ENCODE measurements at places on chromosomes 3 and 15.

DNA sequence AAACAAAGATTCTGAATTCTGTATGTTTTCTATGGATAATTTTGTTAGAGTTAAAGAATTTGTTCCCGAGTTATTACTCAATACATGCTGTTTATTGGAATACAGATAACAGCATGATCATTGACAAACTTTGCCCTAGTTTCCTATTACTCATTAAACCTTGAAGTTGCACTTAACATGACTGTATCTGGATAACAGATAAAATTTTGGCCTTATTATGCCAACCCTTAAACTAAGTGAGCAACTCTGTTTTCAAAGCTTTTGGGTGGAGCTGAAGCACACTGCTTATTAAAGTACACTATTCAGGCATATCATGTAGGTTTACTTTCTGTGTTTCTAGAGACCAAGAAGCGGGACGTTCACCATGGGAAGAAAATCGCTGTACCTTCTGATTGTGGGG is at the start of gene AADAC:
Gene AADAC, plus strand, starts transcription at position 318 of the 400 bp plus-strand sequence. Its CDS starts 47 bp downstream, at position 365.
- DNase-seq: no peak

- no peak for DNase-seq
Measured at GRCh38 chr3:53729159-53729558, 117.1 kb downstream of the CHDH start.

GRCh38 chr3:99578339-99578970 is 59.9 kb upstream of the COL8A1 start:
- DNase-seq: no peak

- DNase-seq: no peak
Measured at GRCh38 chr15:71542836-71543235, 267.5 kb upstream of the NR2E3 start.

- no peak for DNase-seq
Measured at GRCh38 chr3:55668359-55668758, 181.3 kb upstream of the WNT5A start.

GRCh38 chr15:72923289-72923688 is 129.0 kb upstream of the NEO1 start:
- no peak for DNase-seq

Data from CMK (cell line).